ENCODE measurements at places on chromosomes 7 and 10. TPM values are rescaled to one million over a fixed set of nuclear protein-coding genes. Genes with fewer than 3 reads are reported as not detected.

ZNF853 gene
- total RNA-seq: 9.0 TPM

TRIM50 gene
- 9.8 TPM for total RNA-seq

- no peak for DNase-seq
Measured at GRCh38 chr7:6320791-6321190, 48.4 kb upstream of the CYTH3 start.

CTNNA3 gene
- 25.9 TPM for total RNA-seq

GRCh38 chr7:20696803-20697333, 81.4 kb downstream of the ABCB5 start:
- DNase-seq: no peak
